ENCODE measurements at places on chromosomes 11 and 22.

- no peak for DNase-seq
These were observed 456 bp upstream of the PARVB start for GRCh38 chr22:44023404-44024287.

DNA sequence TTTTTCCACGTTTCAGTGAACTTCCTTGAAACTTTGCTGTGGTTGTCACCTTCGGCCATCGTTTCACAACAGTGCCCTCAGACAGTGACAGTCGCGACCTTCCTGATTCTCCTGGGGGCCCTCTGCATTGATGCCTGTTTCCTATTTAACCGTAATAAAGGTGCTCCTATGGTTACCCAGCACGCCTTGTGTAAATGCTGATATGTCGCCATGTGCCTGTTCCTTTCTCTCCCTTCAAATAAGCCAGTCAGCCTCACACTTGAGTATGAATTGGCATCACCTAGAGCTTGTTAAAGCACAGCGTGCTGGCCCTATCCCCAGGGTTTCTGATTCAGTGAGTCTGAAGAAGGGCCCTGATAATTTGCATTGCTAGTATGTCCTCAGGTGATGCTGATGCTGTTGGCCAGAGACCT is 104.8 kb downstream of the MICAL2 start:
- no peak for DNase-seq

- DNase-seq = no peak
These were observed 411 bp downstream of the PPP6R2 start for GRCh38 chr22:50343541-50343935.

DNA sequence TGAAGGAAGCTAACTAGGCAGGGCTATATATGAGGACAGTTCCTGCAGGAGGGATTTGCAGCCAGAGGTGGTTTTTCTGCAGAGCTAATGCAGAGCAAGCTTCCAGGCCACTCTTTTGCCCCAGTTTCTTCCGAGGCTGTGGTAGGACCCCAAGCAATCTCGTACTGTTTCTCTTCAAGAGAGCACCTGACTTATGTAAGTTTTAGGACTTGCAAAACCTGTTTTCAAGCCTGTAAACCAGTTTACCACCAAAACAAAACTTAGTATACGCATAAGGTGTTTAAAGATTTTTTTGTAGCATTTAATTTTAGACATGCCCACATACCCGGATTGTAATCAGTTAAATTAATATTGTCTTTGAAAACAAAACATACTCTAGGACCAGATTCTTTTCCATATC is 7.7 kb upstream of the APLP2 start:
- DNase-seq = no peak

DNA sequence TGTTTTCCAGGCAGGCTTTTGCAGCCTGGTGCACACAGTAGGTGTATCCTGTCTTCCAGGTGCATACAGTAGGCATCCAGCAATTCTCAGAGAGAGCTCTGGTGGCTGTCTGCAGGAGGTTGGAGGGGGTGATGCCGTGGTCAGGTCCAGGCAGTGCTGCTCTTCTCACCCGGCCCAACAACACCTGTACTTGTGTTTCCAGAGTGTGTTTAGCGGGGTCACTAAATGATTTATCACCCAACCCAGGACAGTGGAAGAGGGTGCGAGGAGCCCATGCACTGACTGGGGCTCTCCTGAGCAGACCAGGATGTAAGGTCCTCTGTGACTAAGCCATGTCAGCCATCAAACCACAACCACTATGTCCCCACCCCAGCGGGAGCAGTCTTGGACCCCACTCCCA is 18.6 kb upstream of the FGF3 start:
- DNase-seq = no peak

GRCh38 chr22:46791201-46791731 is 28.8 kb downstream of the TBC1D22A start:
- DNase-seq = peak; percentile 59

DNA sequence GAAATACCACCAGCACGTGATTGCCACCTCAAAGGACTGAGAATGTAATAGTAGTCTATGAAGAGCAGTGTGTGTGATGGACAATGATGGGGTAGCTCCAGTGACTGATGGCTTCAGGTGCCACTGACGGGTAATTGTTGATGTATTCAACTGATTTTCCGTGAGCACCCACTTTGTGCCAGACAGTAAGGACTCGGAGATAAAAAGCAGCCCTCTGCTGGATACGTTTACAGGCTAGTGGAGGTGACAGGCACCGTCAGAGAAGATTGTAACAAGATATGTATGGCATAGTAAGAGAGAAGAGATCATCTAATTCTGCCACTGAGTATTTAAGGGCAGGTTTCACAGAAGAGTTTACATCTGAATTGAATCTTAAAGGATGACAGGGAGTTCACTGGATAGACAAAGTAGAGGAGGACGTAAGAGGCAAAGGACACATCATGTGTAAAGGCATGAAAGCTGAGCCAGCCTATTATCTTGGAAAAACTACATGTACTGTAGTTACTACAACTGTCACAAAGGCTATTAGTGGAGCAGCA is 1.1 kb upstream of the ENTHD1 start:
- DNase-seq = no peak

DNA sequence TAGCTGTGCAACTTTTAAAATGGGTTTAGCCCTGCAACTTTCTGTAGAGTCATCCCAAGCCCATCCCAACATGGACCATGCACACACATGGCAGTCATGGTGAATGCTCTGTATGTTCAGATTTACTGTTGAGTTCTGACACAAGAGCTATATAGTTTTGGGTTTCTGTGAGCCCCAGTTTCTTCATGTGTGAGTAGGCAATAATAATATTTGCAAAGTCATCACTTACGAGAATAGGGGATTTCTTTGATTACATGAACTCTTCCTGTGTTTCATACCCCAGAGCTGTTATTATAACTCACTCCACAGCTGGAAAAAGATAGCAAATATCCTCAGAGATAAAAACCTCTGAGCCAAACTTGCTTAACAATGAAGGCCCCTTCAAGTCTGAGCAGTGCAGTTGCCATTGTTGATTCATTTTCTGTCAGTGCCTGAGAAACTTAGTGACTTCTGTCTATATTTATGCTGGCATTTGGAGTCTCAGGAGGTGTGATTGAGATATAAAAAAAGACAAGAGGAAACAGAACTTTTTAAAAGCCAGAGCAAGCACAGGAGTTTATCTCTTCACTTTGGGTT is 767.9 kb upstream of the API5 start:
- no peak for DNase-seq

GRCh38 chr11:38278457-38279141 is 1680.6 kb upstream of the RAG2 start:
- DNase-seq = no peak

DNA sequence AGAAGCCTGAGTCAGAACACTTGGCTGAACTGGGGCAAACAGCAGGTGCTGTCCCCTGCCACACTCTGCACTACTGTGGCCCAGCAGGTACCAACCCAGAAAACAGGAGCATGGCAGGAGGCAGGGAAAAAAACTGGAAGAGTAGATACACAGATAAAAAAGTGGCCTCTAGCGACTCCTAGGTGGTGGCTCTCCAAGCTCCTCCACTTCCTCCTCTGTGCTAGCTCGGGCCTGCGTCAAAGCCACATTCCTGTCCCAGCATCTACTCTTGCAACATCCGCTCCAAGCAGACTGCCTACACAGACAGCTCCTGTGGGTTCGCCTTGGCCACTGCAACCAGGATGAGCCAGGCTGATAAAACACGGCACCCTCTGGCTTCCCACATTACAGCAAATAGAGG is 6.9 kb downstream of the OR8B12 start:
- no peak for DNase-seq

- no peak for DNase-seq
These were observed 33.9 kb downstream of the CNTF start for GRCh38 chr11:58656348-58656747.

- DNase-seq = no peak
These were observed 55.7 kb upstream of the CLDN5 start for GRCh38 chr22:19579880-19580279.

- DNase-seq = no peak
These were observed 1035.3 kb downstream of the NTM start for GRCh38 chr11:132405728-132406127.

- no peak for DNase-seq
These were observed 86.5 kb upstream of the B3GAT1 start for GRCh38 chr11:134498326-134499139.

DNA sequence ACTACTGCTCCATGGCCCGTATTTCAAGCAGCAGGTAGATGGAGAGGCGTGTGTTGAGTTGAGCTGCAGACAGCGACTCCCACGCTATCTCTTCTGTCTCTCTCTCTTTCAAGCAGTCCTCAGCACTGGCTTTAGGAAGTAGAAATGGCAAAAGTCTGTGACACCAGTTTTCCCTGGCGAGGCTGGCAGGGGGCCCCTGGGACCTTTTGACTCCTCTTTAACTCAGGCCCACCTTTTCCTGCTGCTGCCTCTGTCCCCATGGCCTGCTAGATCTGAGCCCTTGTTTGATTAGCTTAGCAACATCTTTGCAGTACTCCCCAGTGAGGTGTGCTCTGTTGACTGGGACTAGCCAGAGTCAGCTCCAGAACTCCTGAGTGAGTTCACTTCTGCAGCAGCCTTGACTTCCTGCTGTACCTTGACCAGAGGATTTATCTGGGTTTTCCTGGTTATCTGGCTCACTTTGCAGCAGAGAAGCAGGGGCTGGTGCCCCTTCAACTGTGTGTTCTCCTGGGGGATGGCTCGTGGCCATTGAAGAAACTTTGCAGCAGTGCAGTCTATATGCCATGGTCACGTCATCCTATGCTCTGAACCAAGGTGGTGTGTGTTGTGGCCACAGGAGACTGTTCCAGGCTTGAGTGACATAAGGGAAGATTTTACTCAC is 183.9 kb downstream of the DBX1 start:
- no peak for DNase-seq

GRCh38 chr11:121367001-121367843 is 74.7 kb downstream of the SC5D start:
- no peak for DNase-seq

DNA sequence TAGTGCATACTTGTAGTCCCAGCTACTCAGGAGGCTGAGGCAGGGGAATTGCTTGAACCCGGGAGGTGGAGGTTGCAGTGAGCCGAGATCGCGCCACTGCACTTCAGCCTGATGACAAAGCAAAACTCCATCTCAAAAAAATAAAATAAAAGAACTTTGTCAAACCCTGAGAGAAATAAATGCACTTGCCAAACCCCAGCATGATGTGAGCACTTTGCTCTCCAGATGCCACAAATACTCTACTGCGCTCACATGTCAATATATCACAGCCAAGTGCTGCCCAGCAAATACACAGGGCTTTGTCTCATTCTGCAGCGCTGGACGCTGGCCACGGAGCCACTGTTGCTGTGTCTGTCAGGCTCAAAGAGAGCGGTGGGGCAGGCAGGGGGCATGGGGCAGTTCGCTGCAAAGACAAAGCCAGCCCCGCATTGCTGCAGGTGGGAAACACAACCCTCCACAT is 45.1 kb downstream of the AHNAK start:
- DNase-seq = no peak

- no peak for DNase-seq
These were observed 518 bp upstream of the GALNT18 start for GRCh38 chr11:11622340-11622706.

GRCh38 chr11:67544616-67545242 is 21.5 kb upstream of the CABP2 start:
- DNase-seq = no peak

GRCh38 chr11:74672956-74673692 is 58.1 kb downstream of the CHRDL2 start:
- DNase-seq = no peak

GRCh38 chr11:43119275-43119970 is 192.4 kb upstream of the API5 start:
- no peak for DNase-seq

DNA sequence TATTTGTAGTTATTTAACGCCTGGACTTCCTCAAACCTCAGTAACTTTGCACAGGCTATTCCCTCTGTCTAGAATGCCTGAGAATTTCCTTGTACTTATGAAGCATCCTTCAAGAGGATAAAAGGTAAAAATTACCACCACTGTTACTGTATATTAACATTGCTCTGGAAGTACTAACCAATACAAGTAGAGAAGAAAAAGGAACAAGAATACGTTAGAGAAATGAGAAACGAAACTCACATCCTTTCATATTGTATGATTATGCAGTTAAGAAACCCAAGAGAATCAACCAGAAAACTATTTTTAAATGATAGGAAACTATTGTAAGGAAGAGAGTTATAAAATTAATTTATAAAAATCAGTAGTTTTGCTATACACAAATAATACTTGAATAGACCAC is 48.2 kb upstream of the OR5P2 start:
- DNase-seq = no peak

- DNase-seq = no peak
These were observed 9.6 kb upstream of the EED start for GRCh38 chr11:86234831-86235461.
